ENCODE measurements at places on chromosomes 5 and 9.

GRCh38 chr5:56305001-56305950, 72.1 kb upstream of the ANKRD55 start:
- no peak for DNase-seq

GRCh38 chr5:67173959-67174358, 22.6 kb downstream of the CD180 start:
- peak; percentile 16 for DNase-seq

GRCh38 chr9:69785757-69786156, 25.9 kb upstream of the PTAR1 start:
- DNase-seq, result no peak

- DNase-seq, result no peak
Observed at GRCh38 chr9:84054341-84055010, 73.9 kb downstream of the RMI1 start.

DNA sequence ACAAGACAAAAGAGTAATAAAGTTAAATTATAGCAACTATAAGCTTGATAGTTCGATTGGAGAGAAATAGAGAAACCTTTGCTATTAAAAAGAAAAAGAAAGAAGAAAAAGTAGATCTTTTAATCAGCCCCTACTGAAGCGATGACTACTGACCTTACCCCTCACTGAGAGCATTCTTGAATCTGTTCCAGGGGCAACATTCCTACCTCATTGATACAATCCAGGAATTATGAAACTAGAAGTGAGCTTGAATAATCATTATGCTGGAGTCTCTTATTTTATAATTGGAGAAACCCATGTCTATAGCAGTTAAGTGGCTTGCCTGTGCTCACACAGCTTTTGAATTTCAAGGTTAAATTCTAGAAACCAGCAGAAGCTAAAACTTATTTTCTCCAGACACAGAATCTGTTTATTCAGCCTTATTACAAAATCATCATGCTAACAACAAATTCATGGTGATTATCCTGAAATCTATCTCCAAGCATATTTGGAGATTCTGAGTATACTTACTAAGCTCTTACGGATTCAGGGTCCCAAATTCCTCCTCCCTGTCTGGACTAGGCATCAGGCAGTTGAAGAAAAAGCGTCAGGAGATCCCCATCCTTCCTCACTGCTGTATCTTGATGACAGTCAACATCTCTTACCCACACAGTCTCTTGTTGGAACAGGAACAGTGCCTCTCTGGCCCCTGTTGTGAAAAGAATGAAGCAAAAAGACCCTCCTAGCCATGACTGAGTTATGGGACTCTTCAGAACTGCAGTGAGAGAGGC, 547.6 kb upstream of the WWC1 start:
- no peak for DNase-seq

DNA sequence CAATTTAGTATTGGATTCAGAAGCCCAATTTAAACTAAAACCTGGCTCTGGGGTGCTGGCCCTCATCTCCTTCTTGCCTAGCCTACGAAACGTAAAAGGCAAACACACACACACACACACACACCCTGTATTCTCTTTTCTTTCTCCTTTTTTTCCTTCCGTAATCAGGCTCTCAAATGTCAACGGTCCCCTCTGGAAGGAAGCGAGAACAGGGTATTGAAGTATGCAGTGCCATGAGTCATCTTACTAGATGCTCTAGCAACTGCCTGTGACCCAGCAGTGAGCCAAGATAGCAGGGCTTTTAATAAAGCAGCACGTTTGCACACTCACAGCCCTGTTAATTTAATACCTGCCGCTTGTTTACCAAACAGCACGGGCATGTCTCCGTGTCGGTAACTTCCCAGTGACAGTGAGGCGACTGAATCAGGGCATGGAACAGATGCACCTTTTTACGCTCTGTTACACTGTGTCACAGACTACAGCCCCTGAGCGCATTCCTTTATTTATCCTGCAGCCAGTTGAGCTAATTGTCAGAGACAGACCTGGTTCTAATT, 243.8 kb downstream of the BNC2 start:
- no peak for DNase-seq

All from activated CD4-positive, alpha-beta T cell treated with anti-CD3 and anti-CD28 coated beads, Interleukin-2, Interleukin-6, amounts not matched to agents 100 ng/mL and 50 ng/mL, durations not matched to agents 16 hours and 8 hours (primary cell).